Fibroblast of pulmonary artery (primary cell): ENCODE measurements at places on chromosomes 3 and 15.

- peak; percentile 35 for DNase-seq
Measured at GRCh38 chr3:177852001-177852807, 654.9 kb upstream of the TBL1XR1 start.

GRCh38 chr15:68352401-68353062 is 75.0 kb downstream of the FEM1B start:
- DNase-seq, result peak; percentile 95

- DNase-seq, result peak; percentile 77
Measured at GRCh38 chr3:184727357-184728009, 15.6 kb upstream of the MAGEF1 start.

- DNase-seq, result no peak
Measured at GRCh38 chr15:86221119-86221518, 141.4 kb downstream of the AGBL1 start.

GRCh38 chr3:47577583-47578118 is 1.0 kb downstream of the CSPG5 start:
- no peak for DNase-seq

DNA sequence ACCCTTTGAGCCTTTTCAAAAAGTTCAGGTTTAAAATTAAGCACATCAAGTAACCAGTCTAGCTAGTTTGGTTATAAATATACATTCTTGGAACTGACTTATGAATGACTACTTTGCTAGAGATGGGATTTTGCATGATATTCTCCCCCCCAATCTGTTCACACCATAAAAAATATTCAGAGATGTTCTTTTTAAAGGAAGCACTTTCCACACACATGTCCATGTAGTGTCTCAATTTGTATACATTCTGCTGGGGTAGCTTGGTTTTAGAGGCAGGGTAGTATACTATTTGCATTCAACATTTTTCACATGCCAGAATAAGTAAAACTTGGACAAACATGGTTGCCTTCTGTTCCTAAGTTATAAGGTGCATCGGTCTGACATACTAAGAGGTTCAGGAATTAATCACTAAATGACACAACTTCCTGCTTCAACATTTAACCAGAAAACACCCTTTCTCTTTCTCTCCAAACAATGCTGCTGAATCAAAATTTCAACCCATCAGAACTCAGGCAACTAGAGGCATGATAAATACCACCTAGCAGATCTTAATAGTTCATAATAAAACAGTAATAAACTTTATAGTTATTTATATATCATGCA is 57.0 kb downstream of the SUMF1 start:
- DNase-seq, result peak; percentile 14

DNA sequence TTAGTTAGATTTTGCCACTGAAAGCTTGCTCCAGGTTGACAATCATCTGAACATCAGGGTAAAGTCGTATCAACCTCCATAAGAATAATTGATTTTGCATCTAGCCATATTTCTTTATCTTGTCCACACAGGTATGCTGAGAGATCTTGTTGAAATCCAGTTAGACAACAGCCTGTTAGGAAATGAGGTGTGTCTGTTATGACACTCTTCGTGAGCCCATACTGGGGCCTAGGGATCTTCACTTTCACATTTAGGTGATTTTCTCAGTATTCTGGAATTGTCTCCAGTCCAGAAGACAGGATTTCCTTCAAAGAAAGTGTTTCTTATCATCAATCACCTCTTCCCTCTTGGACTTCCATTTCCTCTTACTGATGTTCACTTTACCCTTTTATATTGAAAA is 18.1 kb downstream of the DNAJB11 start:
- no peak for DNase-seq

GRCh38 chr3:195131176-195131575 is 139.8 kb downstream of the XXYLT1 start:
- DNase-seq, result no peak

DNA sequence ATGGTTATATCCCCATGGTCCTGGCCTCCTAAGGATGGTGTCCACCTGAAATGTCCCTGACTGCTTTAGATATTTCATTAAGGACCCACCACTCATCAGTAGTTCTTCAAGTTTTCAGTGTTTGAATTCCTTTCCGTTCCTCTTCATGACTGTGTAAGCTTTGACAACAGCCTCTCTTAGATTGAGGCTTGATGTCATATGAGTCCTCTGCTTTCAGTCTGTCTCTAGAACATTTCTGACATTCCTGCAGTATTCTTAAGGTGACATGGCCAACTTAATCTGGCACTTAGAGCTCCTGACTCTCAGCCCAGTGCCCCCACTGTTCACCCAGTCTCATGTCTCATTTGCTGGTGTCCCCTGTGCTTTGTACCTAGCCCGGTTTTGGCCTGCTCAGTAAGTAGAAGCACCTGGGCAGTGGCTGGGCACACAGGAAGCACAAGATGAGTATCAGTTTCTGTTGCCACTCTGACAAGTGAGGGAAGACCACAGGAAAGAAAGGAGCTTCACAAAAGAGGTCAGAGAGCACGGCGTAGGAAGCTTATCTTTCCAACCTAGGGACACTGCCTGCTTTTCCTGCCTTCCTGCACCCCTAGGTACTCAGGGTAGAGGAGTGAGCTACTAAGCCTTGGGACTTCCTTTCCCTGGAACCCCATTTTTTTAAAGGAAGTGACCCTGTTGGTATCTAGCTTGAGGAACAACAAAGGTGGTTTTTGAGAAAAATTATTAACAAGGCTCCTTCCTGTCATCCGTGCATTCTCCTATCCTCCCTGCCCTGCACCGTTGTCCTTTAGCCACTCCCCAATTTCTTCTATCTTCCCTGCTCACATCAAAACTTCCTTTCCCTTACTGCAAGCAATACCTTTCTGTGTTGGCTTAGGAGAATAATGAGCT is 103.1 kb downstream of the KLHL25 start:
- no peak for DNase-seq

GRCh38 chr3:82509106-82509842 is 747.8 kb upstream of the GBE1 start:
- DNase-seq, result no peak

- no peak for DNase-seq
Measured at GRCh38 chr3:51934991-51935885, 6.5 kb downstream of the RRP9 start.

GRCh38 chr3:147383617-147384016 is 22.7 kb downstream of the ZIC4 start:
- no peak for DNase-seq

DNA sequence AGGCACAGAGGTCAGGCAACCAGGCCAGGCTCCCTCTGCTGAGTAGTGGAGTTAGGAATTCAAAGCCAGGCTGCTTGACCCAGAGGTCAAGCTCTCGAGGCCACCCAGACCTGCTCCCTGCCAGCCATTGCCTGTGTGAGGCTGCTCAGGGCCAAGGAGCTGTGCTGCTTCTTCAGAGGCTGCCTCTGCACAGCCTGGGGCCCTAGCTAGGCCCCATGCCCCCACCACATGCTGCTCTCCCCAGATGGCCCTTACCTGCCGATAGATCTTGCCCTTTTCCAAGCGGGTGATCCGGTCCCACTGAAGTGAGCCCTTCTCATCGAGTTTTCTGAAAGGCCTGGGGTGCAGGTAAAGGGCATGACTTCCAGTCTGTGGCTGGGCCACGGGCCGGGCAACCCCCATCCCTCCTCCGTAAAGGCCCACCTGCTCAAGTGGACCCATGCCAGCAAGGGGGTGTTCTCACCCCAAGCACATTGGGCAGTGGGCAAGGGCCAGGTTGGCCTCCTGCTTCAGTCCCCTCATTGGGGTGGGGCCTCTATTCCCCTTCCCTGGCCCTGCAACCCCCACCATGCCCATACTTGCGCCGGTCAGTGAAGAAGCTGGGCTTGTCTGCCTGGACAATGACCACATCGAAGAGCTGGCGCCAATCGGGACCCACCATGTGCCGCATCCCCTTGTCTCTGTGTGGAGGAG is 6.5 kb downstream of the NT5DC2 start:
- DNase-seq, result no peak

DNA sequence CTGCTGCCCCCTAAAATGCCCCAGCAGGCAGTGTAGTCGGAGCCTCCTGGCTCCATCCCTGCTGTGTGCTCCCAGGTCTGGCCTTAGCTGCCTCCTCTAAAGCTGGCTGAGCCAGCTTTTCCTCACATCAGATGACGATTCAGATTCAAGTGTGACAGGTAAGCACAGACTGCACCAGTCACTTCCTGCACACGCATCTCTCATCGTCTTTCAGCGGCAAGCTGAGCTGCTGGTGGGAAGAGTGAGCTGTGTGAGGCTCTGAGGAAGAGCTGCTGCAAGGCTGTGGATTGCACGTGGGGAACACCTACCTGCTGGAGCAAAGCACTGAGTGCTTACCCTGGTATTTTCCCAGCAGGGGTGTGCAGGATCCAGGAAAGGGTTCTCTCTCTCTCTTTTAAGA is 88.4 kb upstream of the RPL32 start:
- DNase-seq, result no peak

DNA sequence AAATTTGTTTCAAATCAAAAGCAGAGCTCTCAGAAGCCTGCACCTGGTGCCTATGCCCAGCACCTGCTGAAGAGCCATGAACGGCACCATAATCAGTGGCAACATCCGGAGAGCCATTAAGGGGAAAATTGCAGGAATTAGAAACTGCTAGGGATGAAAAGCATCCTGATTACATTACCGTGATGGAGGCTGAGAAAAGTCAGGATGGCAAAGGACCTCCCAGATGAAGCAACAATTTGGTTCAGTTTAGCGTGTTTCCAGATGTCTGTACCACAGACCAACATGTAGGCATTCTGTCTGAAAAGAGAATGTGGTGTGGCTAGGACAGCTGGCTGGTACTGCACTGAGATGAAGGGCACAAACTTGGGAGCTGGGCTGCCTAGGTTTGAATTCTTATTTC is 106.1 kb downstream of the EOMES start:
- no peak for DNase-seq

- no peak for DNase-seq
Measured at GRCh38 chr3:178308771-178309170, 227.5 kb upstream of the KCNMB2 start.

DNA sequence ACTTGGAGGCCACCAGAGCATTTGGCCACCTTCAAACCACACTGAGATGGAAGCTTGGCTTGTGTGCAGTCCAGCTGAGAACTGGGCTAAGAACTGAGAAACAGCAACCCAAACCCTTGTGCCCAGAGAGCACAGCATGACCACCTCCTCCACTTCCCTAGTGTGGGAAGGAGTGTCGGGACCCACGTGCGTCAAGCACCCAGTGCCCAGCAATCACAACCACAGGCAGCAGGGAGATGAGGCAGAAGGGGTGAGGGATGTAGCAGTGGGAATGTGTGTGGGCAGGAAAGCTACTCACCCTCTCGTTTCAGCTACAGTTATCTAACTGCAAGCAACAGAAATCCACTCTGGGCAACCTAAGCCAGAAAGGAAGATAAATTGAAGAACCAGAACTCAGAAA is 25.0 kb upstream of the RFTN1 start:
- no peak for DNase-seq

GRCh38 chr3:15206662-15207576 is 873 bp downstream of the CAPN7 start:
- peak; percentile 36 for DNase-seq

- no peak for DNase-seq
Measured at GRCh38 chr3:163562625-163563024, 1515.7 kb downstream of the SI start.

- peak; percentile 93 for DNase-seq
Measured at GRCh38 chr15:39083213-39083612, 497.7 kb upstream of the THBS1 start.

GRCh38 chr3:12663401-12663935 is 449 bp downstream of the RAF1 start:
- DNase-seq, result peak; percentile 60

DNA sequence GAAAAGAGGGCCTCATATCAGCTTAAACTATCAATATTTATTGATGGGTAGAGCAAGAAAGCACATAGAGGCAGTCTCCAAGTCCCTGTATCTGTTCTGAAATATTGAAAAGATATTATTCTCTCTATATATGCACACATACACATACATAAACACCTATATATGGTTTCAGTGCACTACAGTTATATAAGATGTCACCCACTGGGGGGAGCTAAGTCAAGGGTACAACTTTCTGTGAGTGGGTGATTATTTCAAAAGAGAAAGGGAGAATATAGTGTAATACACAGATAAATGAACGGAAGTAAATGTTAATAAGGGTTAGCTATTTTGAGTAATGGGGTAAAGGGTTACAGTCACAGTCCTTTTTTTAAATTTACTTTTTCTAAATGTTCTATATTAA is 8.8 kb downstream of the SNTN start:
- DNase-seq, result peak; percentile 8

- no peak for DNase-seq
Measured at GRCh38 chr15:42331235-42331634, 28.1 kb upstream of the CAPN3 start.

GRCh38 chr15:46768287-46768686 is 949.0 kb upstream of the SEMA6D start:
- no peak for DNase-seq

- peak; percentile 7 for DNase-seq
Measured at GRCh38 chr15:42836251-42836650, 84.3 kb downstream of the TTBK2 start.

- peak; percentile 2 for DNase-seq
Measured at GRCh38 chr15:96514607-96515285, 184.2 kb downstream of the NR2F2 start.

DNA sequence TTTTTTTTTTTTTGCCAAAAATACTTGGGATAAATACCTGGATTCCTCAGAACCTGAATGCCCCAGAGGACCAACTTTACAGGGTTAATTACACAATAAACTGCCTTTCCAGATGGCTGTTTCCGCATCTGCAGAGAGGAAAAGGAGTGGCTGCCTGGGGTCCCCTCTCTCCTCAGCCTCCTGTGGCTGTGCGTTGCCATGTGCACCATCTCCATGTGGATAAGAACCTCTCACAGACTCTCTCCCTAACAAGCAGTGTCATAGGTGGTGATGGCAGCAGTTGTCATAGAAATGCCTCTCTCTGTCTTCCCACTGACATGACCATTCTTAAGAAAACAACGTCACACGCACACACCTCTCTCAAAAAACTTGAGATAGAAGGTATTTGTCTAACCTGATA is 179.4 kb downstream of the RPLP1 start:
- DNase-seq, result no peak

GRCh38 chr15:25381579-25381978 is 57.2 kb downstream of the UBE3A start:
- DNase-seq, result no peak

GRCh38 chr3:186882150-186882524 is 39.6 kb downstream of the ADIPOQ start:
- DNase-seq, result peak; percentile 63

- no peak for DNase-seq
Measured at GRCh38 chr3:30181581-30181980, 424.8 kb upstream of the TGFBR2 start.

DNA sequence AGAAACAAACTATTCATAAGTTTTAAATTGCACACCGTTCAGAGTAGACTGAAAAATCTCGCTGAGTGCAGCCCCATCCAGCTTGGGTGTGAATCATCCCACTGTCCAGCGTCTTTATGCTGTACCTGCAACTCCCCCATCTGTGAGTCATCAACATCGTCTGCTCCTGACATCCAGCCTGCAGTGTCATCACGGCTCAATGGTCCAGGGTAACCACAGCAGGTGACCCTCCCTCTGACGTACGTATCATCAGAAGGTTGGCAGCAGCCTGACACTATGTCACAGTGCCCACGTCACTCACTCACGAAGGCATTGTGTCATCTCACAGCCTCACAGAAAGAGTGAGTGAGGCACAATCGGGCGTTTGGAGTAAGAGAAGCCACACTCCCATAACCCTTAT is 65.2 kb downstream of the TPRA1 start:
- peak; percentile 75 for DNase-seq

- DNase-seq, result no peak
Measured at GRCh38 chr3:131775650-131776049, 259.2 kb downstream of the CPNE4 start.
